ENCODE measurements at places on chromosomes 13 and 19. TPM values are rescaled to one million over a fixed set of nuclear protein-coding genes. Genes with fewer than 3 reads are reported as not detected.

The TTC9B gene
- not detected for total RNA-seq

The DYRK1B gene
- 25.1 TPM for total RNA-seq

The SIGLEC8 gene
- total RNA-seq, result 0.52 TPM

The OR7G3 gene
- not detected for total RNA-seq

The EXOSC5 gene
- total RNA-seq, result 13.0 TPM

The IGFL1 gene
- not detected for total RNA-seq

The LCP1 gene
- 25.6 TPM for total RNA-seq

The CILP2 gene
- 11.0 TPM for total RNA-seq

The ZSCAN22 gene
- 2.6 TPM for total RNA-seq

The CATSPERD gene
- not detected for total RNA-seq

The CD79A gene
- 1.0 TPM for total RNA-seq

The BST2 gene
- 11.5 TPM for total RNA-seq

The KCTD4 gene
- total RNA-seq, result not detected

The PLK5 gene
- total RNA-seq, result not detected

The SHISA2 gene
- total RNA-seq, result 149 TPM

The PDE4C gene
- 2.1 TPM for total RNA-seq
